ENCODE measurements at places on chromosomes 7 and 10.

DNA sequence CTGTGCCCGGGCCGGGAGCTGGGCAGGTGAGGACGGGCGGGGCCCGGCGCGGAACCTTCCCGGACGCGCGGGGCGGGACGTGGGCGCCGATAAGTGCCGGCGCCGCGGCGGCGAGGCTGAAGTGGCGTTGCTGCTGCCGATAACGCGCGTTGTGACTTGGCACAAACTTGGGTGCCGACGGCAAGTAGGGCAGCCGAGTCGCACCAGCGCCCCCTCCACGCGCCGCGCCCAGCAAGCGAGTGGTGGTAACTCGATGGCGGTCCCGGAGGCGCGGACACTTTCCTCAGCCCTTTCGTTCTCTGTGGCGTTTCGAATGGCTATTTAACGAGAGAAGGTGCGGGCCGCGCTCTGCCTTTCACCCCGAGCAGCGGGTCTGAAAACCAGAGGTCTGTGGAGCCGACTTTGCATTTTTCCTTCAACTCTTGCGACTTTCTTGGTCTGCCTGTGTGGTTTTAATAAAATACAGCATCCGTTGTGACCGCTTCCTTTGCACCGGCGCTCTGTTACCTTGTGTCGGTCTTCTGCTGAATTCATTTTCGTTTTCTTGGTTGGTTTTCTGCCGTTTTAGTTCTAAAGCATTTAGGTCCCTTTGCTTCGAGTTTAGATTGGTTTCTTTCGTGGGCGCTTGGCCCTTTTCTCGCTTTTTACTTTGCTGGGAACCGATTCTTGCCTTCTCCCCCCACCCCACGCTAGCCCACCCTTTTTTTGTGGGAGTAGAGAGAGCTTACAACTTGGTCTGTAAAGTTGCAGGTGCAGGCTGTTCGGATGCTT, 701 bp downstream of the STK17A start:
- peak; percentile 34 for DNase-seq

DNA sequence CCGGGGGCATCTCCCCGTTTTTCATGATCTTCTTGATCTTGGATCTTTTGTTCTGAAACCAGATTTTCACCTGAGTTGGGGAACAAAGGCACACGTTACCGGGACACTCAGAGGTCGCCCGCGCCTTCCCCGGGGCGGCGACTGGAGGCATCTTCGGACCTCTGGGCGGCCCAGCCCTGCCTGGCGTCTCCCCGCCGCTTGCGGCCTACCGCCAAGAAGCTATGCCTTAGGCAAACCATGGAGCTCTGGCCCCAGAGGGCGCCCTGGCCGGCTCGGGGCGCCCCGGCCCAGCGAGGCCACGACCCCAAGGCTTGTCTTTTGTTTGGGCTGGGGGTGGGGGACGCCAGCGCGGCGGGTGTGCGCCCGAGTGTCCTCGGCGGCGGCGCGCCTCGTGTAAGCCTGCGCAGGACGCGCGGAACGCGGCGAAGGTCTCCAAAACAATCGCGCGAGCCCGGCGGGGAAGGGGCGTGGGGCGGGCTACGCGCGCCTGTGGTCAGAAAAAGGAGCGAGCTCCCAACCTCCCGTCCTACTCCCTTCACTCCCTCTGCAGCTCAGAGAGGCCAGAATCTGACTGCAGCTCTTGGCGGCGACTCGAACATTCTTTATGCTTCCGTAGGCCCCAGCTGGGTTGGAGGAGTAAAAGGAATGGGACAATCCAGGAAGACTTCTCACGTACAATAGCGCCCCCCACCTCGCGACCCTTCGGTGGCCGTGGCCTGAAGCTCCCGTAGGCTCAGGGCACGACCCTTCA, 3.5 kb downstream of the DLX5 start:
- DNase-seq = no peak

DNA sequence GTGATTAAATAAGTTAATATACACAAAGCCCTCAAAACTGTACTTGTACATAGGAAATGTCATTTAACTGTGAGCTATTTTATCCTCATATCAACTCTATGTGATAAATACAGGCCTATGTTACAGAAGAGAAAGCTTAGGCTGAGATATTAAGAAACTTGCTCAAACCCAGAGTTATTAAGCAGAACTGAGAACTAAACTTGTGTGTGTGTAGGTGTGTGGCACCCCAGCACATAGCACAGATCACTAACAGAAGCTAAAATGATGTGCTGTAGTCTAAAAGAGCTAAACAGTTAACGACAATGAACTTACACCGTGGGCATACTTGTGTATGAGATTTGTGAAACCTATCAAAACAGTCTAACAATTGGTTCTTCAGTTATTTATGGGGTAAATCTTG, 34.5 kb downstream of the MTPN start:
- no peak for DNase-seq

DNA sequence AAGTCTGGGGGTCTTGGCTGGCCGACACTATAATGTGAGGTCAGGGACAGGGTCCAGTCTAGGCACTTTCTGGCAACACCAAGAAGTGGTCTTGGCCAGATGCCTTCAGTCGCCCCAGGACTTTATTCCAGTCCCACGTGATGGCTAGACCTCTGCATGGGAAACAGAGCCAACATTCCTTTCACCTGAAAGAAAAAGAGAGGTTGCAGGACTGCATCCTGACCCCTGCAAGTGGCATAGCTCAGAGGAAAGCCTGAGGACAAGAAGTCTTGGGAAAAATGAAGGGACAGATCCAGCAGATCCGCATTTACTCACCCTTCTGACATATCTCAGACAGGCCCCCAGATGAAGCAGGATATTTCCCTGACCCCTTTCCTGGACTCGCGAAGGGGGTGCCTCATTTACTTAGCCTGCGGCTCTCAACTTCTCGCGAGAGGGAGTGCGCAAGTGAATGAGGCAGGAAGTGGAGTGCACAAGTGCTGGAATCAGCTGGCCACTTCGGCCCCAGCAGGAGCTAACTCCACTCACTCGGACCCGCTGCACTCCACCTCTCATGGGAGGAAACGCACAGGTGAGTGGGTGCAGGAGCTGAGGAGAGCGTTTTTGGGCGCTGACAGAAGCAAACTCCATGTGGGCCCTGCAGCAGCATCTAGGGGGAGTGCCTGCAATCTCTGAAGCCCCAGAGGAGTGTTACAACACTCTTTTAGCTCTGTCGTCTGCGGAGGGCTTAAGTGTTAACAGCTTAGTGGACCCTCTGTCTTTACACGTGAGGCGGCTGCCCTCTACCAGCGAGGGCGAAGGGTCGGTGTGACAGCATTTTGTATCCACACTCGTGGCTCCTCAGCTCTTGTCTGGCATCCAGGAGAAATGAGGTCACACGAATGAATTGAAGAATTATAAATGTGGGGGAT, 916.2 kb upstream of the GHITM start:
- no peak for DNase-seq

DNA sequence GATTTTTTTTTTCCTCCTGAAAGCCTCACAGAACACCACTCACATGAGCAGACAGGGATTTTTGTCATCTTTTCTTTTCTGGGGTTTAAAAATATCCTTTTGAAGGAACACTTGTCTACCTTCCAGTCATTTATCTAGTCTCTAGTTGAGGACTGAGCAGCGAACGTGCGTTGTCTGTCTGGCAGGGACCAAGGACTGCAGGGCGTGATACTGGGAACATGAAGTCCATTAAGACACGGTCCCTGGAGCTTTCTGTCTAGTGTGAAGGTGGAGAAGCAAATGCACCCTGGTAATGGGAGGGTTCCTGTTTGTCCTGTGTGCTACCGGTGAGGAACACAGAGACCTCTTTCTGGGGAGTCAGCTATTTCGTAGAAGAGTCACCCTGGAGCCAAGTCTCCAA, 207.4 kb downstream of the TMEM178B start:
- DNase-seq = no peak
